Urothelium cell line (cell line): ENCODE measurements at places on chromosomes 3 and 15.

- DNase-seq, result no peak
These were observed 19.1 kb upstream of the IGDCC3 start for GRCh38 chr15:65396965-65397317.

DNA sequence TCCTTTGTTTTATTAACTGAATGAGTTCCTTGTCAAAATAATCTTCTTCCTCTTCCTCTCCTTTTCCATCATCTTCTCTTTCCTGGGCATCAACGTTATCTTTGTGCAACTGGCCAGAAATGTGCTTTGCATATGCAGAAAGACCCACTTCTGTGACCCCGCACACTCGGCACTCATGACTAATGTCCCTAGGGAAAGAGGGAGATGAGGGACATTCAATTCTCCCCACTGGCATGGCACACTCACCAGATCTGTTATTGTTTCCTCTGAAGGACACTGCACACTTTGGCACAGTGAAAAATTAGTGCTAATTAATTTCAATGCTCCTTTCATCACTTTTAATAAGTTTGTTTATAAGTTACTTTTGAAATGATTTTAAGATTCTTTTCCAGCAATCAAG, 34.0 kb downstream of the ZNF106 start:
- DNase-seq, result no peak

GRCh38 chr3:133591271-133591742, 17.8 kb downstream of the CDV3 start:
- peak; percentile 53 for DNase-seq

DNA sequence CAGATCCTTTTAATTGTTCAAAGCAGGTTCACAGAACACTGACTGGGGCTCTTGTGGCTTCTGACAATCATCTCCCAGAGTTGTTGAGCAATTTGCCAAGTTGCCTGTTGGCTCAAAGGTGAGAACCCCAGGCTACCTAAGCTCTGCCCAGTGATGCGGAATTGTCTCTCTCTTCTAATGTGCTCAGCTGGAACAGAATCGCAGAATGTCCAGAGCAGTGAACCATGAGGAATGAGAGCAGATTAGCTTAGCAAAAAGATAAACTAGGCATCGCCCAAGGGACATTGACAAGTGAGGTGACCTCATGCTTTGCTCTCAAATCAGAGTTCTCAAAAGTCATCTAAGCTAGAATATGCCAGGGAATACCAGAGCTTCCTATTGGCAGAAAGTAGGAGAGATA, 148.1 kb downstream of the WDR76 start:
- DNase-seq, result no peak

DNA sequence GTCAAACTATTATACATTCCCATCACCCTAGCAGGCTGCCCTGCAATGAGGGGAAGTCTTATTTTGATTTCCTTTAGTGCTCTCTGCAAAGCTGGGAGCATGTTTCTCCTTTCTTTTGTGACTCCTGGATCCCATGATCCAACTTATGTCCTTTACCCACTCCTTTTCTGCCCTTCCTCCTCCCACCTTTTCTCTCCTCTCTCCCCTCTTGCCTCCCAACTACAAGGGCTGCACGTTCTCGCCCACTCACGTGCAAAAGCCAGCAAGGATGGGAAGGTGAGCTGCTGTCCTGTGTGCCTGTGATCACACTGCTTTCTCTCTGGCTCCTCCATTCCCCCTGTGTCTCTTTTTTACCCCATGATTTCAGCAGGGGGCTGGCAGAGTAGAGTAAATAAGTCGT, 6.1 kb downstream of the VIPR1 start:
- no peak for DNase-seq

- DNase-seq, result no peak
These were observed 197.7 kb downstream of the LPP start for GRCh38 chr3:188351648-188352047.

- DNase-seq, result no peak
These were observed 77.8 kb upstream of the GSK3B start for GRCh38 chr3:120172070-120172469.

GRCh38 chr3:149585401-149585726, 72.5 kb downstream of the WWTR1 start:
- DNase-seq, result no peak

- no peak for DNase-seq
These were observed 320.7 kb downstream of the ZNF621 start for GRCh38 chr3:40845447-40845846.

DNA sequence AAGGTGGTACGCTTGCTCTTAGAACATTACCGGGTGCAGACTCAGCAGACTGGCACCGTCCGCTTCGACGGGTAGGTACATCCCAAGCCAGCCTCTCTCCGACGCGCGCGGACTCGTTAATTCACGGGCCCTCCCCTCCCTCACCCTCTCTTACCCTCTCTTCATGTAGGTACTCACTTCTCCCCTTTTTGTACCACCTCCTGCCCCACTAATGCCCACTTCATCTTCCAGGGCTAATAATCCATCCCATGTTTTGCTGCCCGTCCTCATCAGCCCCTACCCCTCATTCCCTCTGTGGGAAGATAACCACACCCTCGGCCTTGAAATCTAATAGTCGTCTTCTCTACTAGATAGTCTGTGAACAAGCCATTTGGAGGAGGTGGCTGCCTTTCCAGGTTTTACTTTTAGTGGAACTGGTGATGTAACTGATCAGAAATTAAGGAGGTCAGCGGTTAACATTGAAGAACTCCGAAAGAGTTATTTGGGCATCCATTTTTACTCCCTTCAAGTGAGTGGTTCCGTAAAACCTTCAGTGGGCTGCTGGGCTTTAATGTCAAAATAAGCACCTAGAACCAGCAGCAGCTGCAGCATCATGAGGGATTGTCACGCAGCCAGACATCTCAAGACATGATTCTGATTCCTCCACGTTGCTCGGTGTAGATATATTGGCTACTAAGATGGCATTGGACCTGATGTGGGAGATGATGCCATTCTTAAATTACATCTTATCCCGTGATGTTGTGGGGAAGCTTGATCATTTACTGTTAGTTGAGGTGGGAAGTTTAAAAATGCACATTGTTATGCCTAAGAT, 1.3 kb downstream of the FEM1B start:
- DNase-seq, result no peak

DNA sequence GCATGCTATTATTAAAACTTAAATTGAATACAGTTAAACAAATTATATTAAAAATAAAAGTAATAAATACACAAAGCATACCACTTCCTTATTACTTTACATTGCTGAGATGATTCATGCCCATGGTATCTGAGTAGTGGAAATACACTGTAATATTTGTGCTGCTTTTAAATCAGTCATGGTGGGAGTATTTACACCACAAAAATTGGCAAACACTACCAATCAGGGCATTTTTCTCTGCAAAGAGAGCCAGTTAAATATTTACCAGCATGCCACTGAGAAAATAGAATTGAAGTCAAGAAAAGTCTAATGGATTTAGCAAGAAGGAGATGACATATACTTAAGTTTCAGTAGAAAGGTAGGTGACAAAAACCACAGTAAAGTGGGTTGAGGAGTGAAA, 19.6 kb downstream of the PPARG start:
- DNase-seq, result peak; percentile 41

GRCh38 chr3:146637871-146638270, 32.7 kb upstream of the PLSCR5 start:
- DNase-seq, result no peak

GRCh38 chr3:78791753-78792152, 976.0 kb downstream of the ROBO1 start:
- DNase-seq, result no peak

GRCh38 chr3:69861556-69861955, 122.3 kb downstream of the MITF start:
- no peak for DNase-seq

- no peak for DNase-seq
These were observed 95.9 kb upstream of the KLHL25 start for GRCh38 chr15:85890620-85890980.

DNA sequence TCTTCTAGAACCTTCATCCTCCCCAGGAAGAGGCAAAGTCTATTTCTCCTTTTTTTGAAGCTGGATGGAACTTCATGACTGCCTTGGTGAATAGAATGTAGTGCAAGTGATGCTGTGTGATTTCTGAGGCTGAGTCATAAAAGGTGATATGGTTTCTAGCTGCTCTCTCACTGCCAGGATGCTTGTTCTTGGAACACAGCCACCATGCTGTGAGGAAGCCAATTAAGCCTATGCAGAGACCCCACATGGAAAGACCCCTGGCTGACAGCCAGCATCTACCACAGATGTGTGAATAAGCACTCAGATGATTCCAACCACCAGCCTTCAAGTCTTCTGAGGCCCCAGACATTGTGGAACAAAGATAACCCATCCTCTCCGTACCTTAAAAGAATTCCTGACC, 57.0 kb downstream of the ISL2 start:
- DNase-seq, result no peak

- DNase-seq, result peak; percentile 54
These were observed 35.4 kb downstream of the BCL2L10 start for GRCh38 chr15:52076889-52077781.

DNA sequence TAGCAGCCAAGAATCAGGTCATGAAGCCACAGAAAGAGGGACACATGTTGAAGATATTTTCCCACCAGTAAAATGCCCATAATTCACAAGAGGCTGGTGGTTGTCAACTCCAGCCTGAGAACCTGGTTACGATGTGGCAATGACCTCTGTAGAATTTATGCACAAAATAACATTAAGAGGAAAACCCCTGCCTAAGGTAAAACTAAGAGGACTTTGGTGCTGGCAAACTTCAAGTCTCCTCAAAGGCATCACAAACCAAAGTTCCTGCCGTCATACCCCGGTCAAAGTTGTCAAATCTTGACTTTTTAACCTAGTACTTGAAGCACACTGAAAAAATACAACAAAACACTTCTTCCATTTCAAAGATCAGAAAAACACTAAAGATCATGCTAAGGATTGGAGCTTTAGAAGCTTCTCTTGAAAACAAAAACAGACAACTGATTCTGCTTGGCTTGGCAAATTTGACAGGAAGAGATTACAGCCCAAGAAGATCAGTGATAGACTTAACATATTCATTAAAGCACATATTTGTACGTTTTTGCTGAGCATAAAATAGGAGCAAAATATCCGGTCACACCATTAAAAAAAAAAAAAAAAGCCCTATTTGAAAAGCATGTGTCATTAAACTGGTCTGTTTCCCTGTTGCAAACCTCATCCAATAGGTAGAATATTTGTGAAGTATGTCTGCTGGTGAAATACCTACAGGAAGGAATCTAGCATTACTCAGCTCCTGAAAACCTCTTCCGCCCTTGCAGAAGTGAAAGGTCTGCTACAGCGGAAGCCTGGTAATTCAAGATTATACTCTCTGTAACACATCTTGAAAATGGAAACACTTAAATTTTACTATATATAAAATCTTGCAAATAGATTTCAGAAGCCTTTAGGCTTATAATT, 22.8 kb downstream of the EIF4E3 start:
- no peak for DNase-seq

GRCh38 chr3:114058646-114059045, 2.1 kb downstream of the QTRT2 start:
- no peak for DNase-seq

DNA sequence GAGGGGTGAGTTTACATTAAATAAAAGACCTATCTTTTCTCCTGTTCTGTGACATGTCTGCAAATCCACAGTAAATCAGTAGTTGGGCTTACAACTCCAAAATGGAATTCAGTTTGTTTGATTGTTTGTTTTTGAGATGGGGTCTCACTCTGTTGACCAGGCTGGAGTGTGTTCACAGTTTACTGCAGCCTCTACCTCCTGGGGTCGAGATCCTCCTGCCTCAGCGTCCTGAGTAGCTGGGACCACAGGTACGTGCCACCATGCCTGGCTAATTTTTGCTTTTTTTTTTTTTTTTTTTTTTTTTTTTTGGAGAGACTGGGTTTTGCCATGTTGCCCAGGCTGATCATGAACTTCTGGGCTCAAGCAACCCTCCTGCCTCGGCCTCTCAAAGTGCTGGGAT, 63.5 kb upstream of the ADPGK start:
- DNase-seq, result no peak

DNA sequence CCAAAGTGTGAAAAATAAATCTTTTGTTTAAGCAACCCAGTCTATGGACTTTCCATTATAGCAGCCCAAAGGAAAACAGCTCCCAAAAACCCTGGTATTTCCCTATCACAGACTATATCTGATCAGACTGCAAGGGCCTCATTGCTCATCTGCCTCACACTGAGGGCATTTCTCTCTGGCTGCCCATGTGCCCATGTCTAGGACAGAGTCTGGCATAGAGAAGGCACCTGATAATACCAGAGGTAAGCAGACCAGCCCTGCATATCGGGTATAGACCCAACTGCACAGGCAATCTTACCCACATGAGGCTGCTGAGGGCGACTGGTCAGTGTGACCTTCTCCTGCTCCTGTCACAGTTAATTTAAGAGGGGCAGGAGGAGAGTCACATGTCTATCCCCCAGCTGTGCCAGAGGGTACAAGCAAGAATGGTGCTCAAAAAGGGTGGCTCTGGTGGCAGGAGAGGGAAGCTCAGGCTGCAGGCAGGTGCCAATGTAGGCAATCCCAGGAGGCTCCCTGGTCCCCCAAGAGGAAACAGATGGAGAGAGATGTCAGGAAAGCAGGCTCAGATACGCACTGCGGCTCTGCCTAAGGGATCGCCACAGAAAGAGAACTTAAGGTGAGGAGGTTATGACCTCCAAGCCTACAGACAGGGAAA, 3.1 kb downstream of the CSRNP1 start:
- DNase-seq, result no peak

GRCh38 chr15:42749266-42749665, 12.3 kb upstream of the CDAN1 start:
- no peak for DNase-seq

DNA sequence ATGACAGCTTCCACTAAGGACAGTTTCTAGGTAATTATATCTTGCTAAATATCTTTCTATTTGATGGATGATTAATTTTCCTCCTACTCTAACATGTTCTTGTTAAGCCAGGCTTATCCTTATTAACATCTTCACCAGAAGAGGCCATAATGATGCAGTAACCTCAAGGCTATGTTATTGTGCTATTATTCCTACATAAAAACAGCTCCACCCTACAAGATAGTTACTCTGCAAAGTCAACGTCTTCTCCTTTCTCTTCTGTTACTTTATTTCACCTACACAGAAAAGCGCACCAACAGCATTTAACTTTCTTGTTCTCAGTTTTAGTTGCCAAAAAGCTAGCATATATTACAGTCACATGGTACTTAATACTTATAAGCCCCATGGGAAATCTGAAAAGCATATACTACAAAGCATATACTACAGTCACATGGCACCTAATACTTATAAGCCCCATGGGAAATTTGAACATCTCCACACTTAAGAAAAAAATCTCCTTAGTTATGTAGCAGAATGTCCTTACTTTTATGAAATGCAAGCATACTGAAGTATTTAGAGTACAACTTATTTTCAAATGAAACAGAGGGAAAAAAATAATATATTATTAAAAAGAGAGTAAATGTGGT, 13.4 kb downstream of the ADAM10 start:
- no peak for DNase-seq

GRCh38 chr3:4826237-4827100, 152.8 kb upstream of the BHLHE40 start:
- DNase-seq, result peak; percentile 48

- no peak for DNase-seq
These were observed 79.2 kb downstream of the B3GALNT1 start for GRCh38 chr3:161025911-161026310.

- no peak for DNase-seq
These were observed 24.8 kb upstream of the MBNL1 start for GRCh38 chr3:152243721-152244516.

- no peak for DNase-seq
These were observed 180.0 kb upstream of the SMAD3 start for GRCh38 chr15:66885281-66885915.
